ENCODE measurements at places on chromosomes 5 and 9.

GRCh38 chr9:98199388-98200033 is 7.1 kb upstream of the CORO2A start:
- no peak for DNase-seq

DNA sequence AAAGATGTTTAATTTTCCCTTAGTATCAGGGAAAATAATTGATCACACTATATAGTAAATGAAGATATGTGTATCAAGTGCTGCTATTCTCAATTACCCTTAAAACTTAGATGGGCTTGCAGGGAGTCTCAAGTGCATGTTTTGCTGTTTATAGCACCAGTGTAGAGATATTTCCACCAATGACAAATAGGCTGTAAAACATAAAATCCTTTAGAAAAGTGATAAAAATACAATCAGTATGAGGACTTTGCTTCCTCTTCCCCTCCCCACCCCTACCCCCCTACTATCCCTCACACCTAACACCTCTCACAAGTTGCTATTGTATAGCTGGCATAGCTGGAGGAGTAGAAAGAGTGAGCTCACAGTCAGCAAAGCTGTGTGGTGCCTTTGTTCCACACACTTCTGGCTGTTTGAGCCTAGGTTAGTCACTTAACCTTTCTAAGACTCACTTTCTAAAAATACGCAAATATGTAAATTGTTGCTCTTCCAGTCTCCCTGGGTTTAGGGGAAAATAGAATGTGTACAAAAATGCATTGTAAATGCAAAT is 93.1 kb downstream of the PDE4D start:
- DNase-seq, result no peak

- no peak for DNase-seq
Observed at GRCh38 chr9:109972026-109972882, 192.3 kb downstream of the PALM2AKAP2 start.

GRCh38 chr9:30075022-30075421 is 2309.4 kb upstream of the ACO1 start:
- DNase-seq, result no peak

DNA sequence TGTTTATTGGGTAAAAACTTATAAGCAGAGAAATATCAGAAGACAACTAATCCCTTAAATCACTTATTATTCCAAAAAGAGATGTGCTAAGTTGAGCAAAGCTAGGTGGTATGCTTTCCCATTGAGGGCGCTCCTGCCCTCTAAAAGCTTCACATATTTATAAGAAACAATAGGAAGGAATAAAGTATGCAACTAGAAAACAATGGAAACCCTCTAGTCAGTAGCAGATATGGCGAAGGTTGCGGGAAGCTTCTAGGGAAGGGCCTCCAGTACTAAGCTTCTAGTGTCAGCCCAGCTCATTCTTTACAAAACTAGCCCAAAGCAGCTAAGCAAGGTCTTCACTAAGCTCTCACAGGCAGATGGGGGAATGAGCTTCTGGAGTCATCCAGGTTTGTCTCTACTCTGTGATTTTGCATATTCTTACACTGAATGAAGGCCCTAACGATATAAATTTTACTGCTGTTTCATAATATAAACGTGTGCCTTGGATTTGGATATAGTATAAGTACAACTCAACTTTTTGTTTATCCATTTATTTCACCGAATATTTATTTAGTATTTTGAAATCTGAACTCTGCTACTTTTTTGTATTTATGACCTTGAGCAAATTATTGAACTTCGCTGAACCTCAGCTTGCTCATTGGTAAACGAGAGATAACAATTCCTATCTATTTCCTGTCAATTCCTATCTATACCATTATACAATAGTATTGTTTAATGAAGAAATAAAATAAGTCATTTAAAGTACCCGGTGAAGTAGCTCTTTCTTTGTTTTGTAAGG is 571.4 kb downstream of the ELAVL2 start:
- DNase-seq, result no peak

- no peak for DNase-seq
Observed at GRCh38 chr9:77945798-77946197, 85.8 kb downstream of the GNAQ start.

GRCh38 chr5:138459311-138459933 is 5.9 kb upstream of the EGR1 start:
- DNase-seq, result peak; percentile 88

- DNase-seq, result no peak
Observed at GRCh38 chr5:97000391-97000790, 64.5 kb downstream of the LNPEP start.

- DNase-seq, result no peak
Observed at GRCh38 chr5:128470663-128471062, 67.4 kb downstream of the FBN2 start.

Data from stimulated activated CD4-positive, alpha-beta T cell treated with anti-CD3 and anti-CD28 coated beads, Interleukin-4, amount 100 ng/mL, for 24 hours (primary cell).